ENCODE measurements at places on chromosomes 6 and 20.

GRCh38 chr6:17022604-17023003, 79.2 kb upstream of the STMND1 start:
- peak; percentile 21 for DNase-seq

- no peak for DNase-seq
Measured at GRCh38 chr6:91435630-91436029, 848.8 kb upstream of the MAP3K7 start.

GRCh38 chr20:23569570-23569969, 1.3 kb upstream of the CST9L start:
- DNase-seq, result no peak

DNA sequence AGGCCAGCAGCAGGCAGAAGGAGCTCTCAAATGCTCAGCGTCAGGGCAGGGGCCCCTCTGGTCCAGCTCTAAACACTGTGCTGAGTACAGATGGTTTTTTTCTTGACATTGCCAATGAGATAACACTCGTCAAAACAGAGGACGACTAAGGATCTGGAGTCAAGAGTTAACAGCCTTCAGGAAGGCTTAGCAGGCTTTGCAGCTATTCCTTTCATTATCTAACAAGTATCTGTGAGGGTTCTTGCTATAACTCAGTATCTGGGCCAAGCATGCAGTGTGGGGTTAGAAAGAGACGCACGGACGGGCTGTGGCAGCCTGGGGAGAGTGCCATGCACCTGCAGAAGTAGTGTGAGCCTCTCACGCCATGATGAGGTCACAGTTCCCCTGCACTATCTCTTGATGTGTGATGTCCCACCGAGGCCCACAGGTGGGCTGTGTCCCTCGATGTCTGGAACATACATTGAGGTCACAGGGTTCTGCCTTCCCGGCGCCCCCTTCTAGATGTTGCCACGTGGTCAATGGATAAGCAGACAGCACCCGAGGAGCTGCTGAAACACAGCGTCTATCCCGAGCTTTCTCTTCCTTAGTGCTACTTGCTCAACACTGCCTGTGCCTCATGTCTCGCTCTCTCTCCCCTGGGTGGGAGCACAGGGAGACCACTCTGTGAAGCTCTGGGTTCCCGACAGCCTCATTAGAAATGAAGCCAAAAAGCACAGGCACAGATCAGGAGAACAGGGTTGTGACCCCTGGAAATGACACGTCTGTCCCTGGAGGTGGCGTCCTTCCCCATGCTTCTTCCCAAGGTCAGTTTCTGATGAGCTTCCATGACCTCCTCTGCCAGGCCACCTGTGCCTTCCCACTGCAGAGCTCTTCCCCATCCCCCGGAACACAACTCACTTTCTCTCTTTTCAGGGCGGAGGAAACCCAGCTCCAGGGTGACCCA, 85.5 kb upstream of the RPS6KA2 start:
- no peak for DNase-seq

DNA sequence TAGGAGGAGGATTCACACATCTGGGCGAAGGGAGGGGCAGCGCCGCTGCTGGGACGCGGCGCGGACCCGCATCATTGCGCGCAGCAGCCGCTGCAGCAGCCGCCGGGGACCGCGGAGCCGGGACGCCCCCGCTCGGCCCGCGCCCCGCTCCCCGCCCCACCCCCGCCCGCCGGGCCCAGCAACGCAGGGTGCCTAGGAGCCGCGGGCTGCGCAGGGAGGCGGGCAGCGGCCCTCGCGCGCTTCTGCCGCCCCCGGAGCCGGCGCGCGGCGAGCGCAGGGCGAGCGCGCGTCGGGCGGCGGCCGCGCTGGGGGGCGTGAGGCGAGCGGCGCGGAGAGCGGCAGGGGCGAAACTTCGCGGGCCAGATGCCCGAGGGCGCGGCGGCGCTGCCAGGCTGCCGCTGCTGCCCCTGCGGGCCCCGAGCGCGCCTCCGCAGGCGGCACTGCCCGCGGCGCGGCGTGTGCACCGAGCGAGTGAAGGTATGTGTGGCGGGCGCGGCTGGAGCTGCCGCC, at the start of gene NKAIN2:
TSS of gene NKAIN2 (plus strand) at position 362 of the 510 bp plus-strand sequence.
- no peak for DNase-seq

GRCh38 chr20:42567409-42567808, 622.3 kb downstream of the PTPRT start:
- no peak for DNase-seq

GRCh38 chr20:17673084-17673483, 9.0 kb downstream of the RRBP1 start:
- no peak for DNase-seq

- DNase-seq, result peak; percentile 62
Measured at GRCh38 chr6:77626426-77626825, 26.4 kb upstream of the MEI4 start.

DNA sequence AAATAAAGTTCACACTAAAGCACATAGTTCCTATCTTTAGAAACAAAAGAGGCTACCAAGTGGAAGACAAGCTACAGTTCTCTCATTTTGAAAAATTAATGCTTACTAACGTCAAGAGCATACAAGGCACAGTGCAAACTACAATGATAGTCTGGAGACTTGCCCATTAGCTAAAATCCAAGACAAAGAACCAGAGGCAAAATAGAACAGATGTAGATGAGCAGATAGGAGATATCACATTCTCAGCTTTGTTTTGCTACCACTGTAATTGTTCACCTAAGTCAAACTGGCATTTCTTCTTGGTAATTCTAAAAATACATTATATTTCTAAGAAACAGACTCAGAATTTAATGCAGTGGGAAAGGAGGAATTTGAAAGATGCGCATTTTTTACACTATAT, 5.2 kb downstream of the TMEM30A start:
- no peak for DNase-seq

- DNase-seq, result no peak
Measured at GRCh38 chr6:53579338-53579737, 34.4 kb upstream of the GCLC start.

- no peak for DNase-seq
Measured at GRCh38 chr6:147055821-147056392, 148.3 kb upstream of the STXBP5 start.

DNA sequence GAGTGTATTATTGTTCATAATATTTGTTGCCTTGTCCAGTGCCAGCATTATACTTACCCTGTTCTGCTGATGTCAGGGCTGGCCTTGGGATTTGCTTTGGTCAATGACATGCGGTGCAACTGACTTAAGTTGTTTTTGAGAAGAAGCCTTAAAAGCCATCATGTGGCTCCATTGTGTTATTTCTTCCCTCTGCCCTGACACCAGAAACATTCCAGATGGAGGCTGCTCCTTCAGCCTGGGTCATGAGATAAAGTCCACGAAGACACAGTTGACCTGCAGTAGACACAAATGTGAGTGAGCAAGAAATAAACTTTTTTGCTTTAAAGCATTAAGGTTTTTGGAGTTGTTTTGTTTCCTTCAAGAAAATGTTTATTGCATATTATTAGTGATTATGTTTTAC, 7.5 kb upstream of the HINT3 start:
- DNase-seq, result no peak

DNA sequence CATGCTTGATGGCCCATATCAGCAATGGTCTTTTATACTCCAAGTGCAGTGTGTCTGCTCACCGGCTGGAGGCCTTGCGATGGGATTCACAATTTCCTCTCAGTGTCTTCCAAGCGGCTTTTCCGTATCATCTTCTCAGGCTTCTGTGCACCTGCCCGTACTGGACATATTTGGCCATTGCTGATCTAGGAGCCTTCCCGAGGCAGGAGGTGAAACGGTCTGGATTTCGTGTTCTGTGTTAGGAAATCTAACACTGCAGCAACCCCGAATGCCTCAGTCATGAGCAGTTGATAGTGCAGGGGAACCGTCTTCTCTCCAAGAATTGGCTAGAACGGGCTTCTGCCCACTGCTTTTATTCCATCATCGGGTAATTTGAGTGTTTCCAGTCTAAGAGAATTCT, 60.5 kb downstream of the PPP1R14C start:
- DNase-seq, result no peak

GRCh38 chr6:44036196-44036595, 91.1 kb downstream of the MRPL14 start:
- DNase-seq, result peak; percentile 48

GRCh38 chr6:113998811-113999210, 27.9 kb upstream of the HDAC2 start:
- DNase-seq, result no peak

GRCh38 chr6:79928478-79928998, 18.8 kb downstream of the ELOVL4 start:
- DNase-seq, result no peak

DNA sequence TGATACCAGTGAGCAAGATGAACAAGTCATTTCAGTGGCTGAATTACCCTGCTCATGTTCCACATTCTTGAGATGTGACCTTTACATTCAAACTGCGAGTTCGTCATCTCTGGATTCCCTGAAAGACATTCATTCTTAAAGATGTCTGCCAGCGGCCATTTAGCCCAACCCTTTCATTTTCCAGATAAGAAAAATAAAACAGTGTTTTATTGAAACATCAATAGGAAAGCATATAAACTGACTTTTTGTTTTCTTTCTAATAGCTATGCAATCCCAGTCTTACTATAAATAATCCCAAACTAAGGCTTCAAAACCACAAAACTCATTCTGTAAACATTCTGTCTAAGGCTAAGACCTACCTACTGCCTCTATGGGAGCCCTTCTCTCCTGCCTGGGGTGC, 134.0 kb downstream of the SAMD5 start:
- peak; percentile 22 for DNase-seq

- DNase-seq, result no peak
Measured at GRCh38 chr6:22598339-22598738, 29.0 kb downstream of the HDGFL1 start.

DNA sequence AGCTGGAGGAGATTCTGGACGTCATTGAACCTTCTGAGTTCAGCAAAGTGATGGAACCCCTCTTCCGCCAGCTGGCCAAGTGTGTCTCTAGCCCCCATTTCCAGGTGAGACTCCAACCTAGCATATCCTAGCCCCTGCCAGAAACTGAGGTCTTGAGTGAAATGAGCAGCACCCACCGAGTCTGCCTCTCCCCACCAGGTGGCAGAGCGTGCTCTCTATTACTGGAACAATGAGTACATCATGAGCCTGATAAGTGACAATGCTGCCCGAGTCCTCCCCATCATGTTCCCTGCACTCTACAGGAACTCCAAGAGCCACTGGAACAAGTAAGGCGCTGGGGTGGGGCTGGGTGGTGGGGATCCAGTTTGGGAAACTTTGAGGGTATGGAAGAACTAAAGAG, 4.6 kb downstream of the MEA1 start:
- DNase-seq, result peak; percentile 33

DNA sequence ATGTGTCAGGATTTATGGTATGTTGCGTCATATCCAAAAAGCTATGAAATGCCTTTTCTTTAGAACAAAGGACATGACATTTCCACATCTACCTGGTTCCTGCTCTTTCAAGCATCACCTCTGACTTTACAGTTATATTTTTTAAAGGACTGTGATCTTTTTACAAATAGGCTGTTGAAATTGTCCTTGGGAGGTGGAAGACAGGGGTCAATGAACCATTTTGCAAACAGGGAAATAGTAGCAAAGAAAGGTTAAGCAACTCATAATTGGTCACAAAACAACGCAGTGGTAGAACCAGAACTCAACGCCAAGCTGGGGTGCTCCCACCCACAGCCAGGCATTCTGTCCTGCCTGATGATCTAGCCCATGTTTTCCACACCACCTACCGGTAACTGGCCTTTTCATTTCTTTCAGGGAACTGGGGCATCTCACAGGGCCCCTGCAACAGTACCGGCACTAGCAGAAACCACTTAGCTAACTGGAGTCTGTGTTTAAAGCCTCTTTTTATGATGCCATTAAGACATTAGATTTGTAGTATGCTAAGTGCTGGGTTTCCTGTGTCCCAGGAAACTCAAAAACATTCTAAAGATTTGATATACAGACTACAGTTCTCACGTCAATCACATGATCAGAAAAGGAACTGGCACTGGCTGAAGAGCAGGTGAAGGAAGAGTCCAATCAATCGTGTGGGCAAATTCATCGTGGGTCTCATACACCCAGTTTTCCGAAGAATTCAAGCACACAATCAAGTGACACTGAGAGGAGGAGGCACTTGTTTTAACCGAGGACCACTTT, 13.9 kb downstream of the ZNF217 start:
- DNase-seq, result peak; percentile 76

DNA sequence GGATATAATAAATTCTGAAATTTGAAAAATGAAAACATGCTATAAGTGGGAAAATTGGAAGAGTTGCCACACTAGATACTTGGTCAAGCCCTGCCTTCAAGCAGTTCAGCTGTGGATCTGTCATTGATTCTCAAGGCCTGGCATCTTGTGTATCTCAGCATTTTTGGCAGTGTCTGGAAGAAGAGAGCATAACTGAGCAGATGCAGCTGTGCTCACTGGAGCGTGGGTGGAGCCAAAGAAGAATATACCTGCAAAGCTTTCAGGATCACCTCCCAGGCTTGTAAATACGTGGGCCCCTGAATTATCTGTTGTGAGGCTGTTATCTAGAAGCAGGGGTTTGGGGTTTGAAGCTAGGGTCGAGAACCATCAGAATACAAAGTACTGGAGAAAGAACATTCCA, 31.3 kb upstream of the CHD6 start:
- DNase-seq, result no peak

DNA sequence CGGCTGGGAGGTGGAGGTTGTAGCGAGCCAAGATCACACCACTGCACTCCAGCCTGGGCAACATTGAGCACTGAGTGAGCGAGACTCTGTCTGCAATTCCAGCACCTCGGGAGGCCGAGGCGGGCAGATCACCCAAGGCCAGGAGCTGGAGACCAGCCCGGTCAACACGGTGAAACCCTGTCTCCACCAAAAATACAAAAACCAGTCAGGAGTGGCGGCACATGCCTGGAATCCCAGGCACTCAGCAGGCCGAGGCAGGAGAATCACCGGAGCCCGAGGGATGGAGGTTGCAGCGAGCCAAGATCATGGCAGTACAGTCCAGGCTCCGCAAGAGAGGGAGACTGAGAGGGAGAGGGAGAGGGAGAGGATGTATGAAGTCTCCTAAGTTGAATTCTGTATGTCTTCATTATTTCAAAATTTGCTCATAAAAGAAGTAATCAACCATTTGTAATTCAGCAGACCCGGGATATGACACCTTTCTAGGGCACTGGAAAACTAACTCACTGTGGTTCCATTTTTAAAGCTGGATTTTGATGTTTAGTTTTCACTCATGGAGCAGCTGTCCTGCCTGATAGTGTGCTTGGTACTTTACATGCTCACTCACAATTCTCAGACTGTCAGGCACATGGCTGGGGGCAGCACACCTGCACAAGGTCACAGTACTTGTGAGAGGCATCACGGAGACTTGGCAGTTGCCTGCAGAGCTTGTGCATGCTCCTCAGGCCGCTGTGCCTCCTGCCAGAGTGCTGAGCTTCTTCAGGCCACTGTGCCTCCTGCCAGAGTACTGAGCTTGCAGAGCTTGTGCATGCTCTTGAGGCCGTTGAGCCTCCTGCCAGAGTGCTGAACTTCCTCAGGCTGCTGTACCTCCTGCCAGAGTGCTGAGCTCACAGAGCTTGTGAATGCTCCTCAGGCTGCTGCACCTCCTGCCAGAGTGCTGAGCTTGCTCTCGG, 106.2 kb downstream of the ERMARD start:
- DNase-seq, result no peak

DNA sequence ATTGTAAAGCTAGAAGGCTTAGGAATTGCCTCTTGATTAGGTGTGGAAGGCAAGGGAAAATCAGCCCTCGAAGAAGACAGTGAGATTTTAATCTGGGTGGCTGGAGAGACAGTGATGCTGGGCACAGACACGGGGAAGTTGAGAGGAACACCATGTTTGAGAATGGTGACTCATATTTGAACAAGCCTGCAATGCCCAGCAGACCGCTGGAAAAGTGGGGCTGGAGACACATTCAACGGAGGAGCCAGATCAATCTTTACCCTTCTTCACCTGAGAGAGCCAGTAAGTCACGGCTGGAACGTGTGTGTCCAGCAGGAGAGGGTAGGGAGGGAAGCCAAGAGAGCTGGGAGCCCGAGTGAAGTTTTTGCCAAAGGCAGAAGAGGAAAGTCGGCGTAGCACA, 3.7 kb upstream of the ESR1 start:
- no peak for DNase-seq
